ENCODE measurements at places on chromosomes 16 and 17. TPM values are rescaled to one million over a fixed set of nuclear protein-coding genes. Genes with fewer than 3 reads are reported as not detected.

The PIMREG gene
- total RNA-seq: 32.2 TPM

The LRRC46 gene
- total RNA-seq: 0.16 TPM

The LDHD gene
- 0.97 TPM for total RNA-seq

The ATP2A3 gene
- total RNA-seq: 0.06 TPM

The TMEM256 gene
- total RNA-seq: 48.8 TPM

The SGSH gene
- 31.3 TPM for total RNA-seq

The CCL15 gene
- total RNA-seq: not detected

The FOXN1 gene
- total RNA-seq: not detected

The BRIP1 gene
- 10.3 TPM for total RNA-seq

The DBNDD1 gene
- total RNA-seq: 17.5 TPM

The KRTAP4-6 gene
- total RNA-seq: not detected

The RNF222 gene
- total RNA-seq: not detected

The CEP131 gene
- 12.1 TPM for total RNA-seq

The RCVRN gene
- total RNA-seq: not detected

The PRKCB gene
- total RNA-seq: not detected

The PRDM7 gene
- not detected for total RNA-seq

The ASPHD1 gene
- total RNA-seq: 0.63 TPM

The MT1A gene
- 0.65 TPM for total RNA-seq

The KRTAP4-1 gene
- not detected for total RNA-seq

The CLEC19A gene
- total RNA-seq: not detected

The NPTX1 gene
- total RNA-seq: 0.16 TPM
